Activated CD8-positive, alpha-beta memory T cell treated with anti-CD3 and anti-CD28 coated beads, Interleukin-2, amount 50 U/mL, for 4 hours (primary cell): ENCODE measurements at places on chromosomes 16 and 17.
A peak's percentile ranks its signal among the peaks of the same experiment; 100 is the strongest.

GRCh38 chr16:58039829-58040495 lies 14.4 kb downstream of the MMP15 start:
- no peak for DNase-seq

- DNase-seq, result peak; percentile 52
These were observed 4.1 kb downstream of the ZNF688 start for GRCh38 chr16:30567160-30567990.

- DNase-seq, result no peak
These were observed 631 bp downstream of the RETREG3 start for GRCh38 chr17:42608305-42609181.

GRCh38 chr16:3618769-3619141 lies 7.3 kb upstream of the SLX4 start:
- DNase-seq, result no peak
